ENCODE measurements at places on chromosomes 11 and 22. TPM values are rescaled to one million over a fixed set of nuclear protein-coding genes. Genes with fewer than 3 reads are reported as not detected.

HEPN1 gene
- not detected for total RNA-seq

POU2F3 gene
- 0.15 TPM for total RNA-seq

DNA sequence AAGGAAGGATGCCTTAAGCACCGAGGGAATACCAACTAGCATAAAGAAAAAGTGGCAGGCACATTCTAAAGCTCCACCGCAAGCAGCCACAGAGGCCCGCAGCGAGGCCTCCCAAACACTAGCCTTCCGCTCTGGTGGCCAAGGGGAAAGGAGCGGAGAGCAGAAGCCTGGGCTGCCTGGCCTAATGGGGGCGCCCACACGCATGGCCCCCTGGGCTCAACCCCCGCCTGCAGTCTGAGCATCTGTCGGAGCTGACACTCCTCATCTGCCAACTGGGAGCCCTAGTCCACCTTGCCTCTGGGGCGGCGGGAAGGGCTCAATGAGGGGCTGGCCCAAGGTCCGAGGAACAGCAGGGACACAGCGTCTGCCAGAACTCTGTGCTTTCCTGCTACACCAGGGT lies 50.1 kb upstream of the WNT11 start:
- H3K27me3 ChIP-seq: peaks cover 5% of the 10 kb centered on the region
- no peak overlapping the region for H3K4me3 ChIP-seq
- DNase-seq: no peak
- H3K36me3 ChIP-seq: no peaks in the 10 kb centered on the region

GRCh38 chr22:28329186-28330073 lies 350.2 kb downstream of the TTC28 start:
- no peaks in the 10 kb centered on the region for H3K36me3 ChIP-seq
- H3K4me3 ChIP-seq: no peak overlapping the region
- H3K27ac ChIP-seq: no peak overlapping the region
- no peaks in the 10 kb centered on the region for H3K4me1 ChIP-seq
- DNase-seq: no peak

E2F8 gene
- 18.4 TPM for total RNA-seq

DNA sequence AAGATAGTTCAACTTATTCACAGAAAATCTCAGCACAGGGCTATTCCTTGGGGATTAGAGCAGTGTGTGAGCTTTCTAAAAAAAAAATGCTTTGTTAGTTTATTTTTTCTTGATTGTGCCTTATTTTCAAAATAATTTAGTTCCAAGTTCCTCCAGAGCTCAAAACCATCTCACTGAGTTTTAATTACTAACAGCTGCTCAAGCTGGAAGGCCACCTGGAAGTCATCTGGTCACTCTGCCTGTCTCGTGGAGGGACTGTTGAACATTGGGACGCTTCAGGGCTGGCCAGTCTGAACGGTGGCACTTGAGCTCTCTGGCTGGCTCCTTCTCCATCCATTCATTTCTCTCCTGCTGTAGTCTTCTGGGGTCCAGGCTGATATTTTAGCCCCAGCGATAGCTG lies 4.0 kb downstream of the OR51E1 start:
- no peaks in the 10 kb centered on the region for H3K36me3 ChIP-seq
- H3K27me3 ChIP-seq: peaks cover 60% of the 10 kb centered on the region
- no peak overlapping the region for H3K27ac ChIP-seq
- DNase-seq: no peak
- H3K4me3 ChIP-seq: no peak overlapping the region

- no peak overlapping the region for H3K27ac ChIP-seq
- H3K4me1 ChIP-seq: no peaks in the 10 kb centered on the region
- H3K36me3 ChIP-seq: no peaks in the 10 kb centered on the region
- no peak overlapping the region for H3K4me3 ChIP-seq
Measured at GRCh38 chr22:47600281-47600680, 837.8 kb downstream of the TBC1D22A start.

KDELR3 gene
- 33.1 TPM for total RNA-seq

RASD2 gene
- 2.4 TPM for total RNA-seq

DNA sequence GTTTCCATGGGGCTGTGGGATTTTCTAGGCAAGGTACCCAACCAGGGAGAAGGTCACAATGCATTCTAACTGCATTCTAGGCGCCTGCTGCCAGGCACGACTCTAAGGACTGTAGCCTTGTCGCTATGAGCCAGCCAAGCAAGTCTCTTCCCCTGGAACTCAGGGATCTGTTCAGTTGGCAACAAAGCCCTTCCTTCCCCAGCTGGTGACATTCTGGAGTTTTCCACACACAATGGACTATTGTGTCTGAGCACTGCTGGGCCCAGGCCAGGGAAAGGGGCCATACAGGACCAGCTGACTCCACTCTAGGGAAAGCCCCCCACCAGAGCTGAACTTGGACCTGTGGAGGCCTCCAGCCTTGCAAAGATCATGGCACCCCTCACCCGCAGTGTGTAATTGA lies 116.8 kb downstream of the RRAS2 start:
- H3K4me1 ChIP-seq: no peaks in the 10 kb centered on the region
- H3K4me3 ChIP-seq: no peak overlapping the region
- no peaks in the 10 kb centered on the region for H3K36me3 ChIP-seq

GGT5 gene
- 0.57 TPM for total RNA-seq

DNA sequence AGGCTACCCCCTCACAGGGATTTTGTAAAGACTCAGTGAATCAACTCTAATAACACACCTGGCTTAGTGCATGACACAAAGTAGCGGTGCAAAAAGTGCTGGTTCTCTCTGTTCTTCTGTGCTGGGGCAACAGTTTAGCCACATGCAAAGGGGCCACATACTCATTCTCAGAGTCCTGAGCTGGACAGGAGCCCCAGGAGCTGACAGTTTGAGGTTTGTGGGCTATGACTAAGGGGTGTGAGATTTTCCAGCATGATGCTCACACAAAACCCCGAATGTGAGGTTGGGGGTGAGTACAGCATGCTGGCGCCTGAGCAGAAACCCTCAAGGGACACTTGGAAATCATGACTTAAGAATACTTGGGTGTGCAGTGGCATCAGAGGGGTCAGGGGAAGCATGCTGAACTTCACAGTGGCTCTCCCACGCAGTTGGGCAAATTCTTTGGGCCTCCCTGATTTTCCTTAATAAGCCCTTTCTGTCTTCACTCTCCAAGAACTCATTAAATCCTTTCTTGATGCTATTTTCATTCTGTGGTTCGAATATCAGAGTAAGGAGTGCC lies 31.0 kb downstream of the TMPRSS5 start:
- no peak overlapping the region for H3K27ac ChIP-seq
- no peaks in the 10 kb centered on the region for H3K36me3 ChIP-seq
- DNase-seq: no peak
- no peaks in the 10 kb centered on the region for H3K4me1 ChIP-seq
- H3K27me3 ChIP-seq: no peaks in the 10 kb centered on the region
- no peak overlapping the region for H3K4me3 ChIP-seq

RAPSN gene
- total RNA-seq: 0.57 TPM

DNA sequence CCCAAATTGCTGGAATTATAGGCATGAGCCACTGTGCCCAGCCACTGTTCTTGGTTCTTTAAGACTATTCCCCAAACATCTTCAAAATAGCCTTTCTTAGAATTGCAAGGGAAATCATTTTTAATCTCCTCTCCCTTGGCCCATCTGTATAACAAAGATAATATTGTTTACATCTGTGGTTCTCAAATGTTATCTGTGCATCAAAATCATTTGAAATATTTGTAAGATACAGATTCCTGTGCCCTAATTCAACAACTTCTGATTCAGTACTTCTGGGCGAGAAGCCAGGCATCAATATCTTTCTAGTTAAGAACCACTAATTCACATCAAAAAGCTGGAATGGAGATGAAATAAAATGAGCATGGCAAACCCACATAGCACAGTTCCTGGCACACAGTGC lies 83.0 kb downstream of the TMPRSS5 start:
- no peak overlapping the region for H3K4me3 ChIP-seq
- no peaks in the 10 kb centered on the region for H3K4me1 ChIP-seq
- no peaks in the 10 kb centered on the region for H3K27me3 ChIP-seq

ANO3 gene
- total RNA-seq: not detected

DNA sequence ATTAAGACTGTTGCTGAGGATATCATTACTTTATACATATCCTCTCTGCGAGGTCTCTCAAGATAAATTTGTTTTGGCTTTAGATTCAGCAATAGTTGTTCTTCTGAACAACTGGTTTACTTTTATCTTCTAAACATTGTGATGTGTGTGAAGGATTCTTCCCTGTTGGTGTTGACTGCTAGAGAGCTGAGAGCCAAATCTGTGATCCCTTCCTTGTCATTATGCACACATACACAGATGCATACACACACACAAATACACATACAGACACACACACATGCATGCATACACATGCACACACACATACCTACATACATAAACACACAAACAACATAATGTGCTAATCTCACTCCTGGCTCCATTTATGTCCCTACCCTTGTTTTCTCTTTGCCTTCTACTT lies 137.0 kb downstream of the SNX19 start:
- no peak for DNase-seq
- no peaks in the 10 kb centered on the region for H3K27me3 ChIP-seq
- H3K27ac ChIP-seq: no peak overlapping the region
- H3K4me1 ChIP-seq: no peaks in the 10 kb centered on the region
- no peak overlapping the region for H3K4me3 ChIP-seq
- no peaks in the 10 kb centered on the region for H3K36me3 ChIP-seq

PLXNB2 gene
- total RNA-seq: 236 TPM

DNA sequence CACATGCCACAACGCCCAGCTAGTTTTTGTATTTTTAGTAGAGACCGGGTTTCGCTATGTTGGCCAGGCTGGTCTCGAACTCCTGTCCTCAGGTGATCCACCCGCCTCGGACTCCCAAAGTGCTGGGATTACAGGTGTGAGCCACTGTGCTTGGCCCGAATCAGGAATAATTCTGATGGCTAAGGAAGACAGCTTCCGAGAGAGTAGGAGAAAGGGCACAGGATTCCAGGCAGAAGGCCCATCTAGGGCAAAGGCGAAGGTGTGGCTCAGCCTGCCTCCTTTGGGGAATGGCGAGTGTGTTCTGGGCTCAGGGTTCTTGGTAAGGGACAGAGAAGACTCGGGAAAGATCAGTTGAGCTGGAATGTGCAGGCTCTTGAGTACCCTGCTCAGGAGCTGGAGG lies 1.6 kb upstream of the SYCE3 start:
- no peaks in the 10 kb centered on the region for H3K27me3 ChIP-seq
- no peak overlapping the region for H3K27ac ChIP-seq
- H3K4me1 ChIP-seq: peaks cover 11% of the 10 kb centered on the region
- peaks cover under 1% of the 10 kb centered on the region for H3K36me3 ChIP-seq

- no peak for DNase-seq
- H3K4me3 ChIP-seq: no peak overlapping the region
- H3K27me3 ChIP-seq: no peaks in the 10 kb centered on the region
- no peak overlapping the region for H3K27ac ChIP-seq
- H3K4me1 ChIP-seq: peaks cover 34% of the 10 kb centered on the region
- no peaks in the 10 kb centered on the region for H3K36me3 ChIP-seq
Measured at GRCh38 chr22:49976439-49977175, 16.0 kb downstream of the PIM3 start.

FOLH1 gene
- not detected for total RNA-seq

- no peak for DNase-seq
- H3K27me3 ChIP-seq: no peaks in the 10 kb centered on the region
- no peak overlapping the region for H3K27ac ChIP-seq
- H3K4me1 ChIP-seq: no peaks in the 10 kb centered on the region
- H3K4me3 ChIP-seq: no peak overlapping the region
Measured at GRCh38 chr11:26937386-26937785, 56.5 kb upstream of the FIBIN start.

- no peaks in the 10 kb centered on the region for H3K36me3 ChIP-seq
- no peak overlapping the region for H3K4me3 ChIP-seq
- H3K27me3 ChIP-seq: no peaks in the 10 kb centered on the region
- H3K27ac ChIP-seq: no peak overlapping the region
- peaks cover 5% of the 10 kb centered on the region for H3K4me1 ChIP-seq
Measured at GRCh38 chr11:13663631-13664071, 4.8 kb upstream of the FAR1 start.

GRCh38 chr11:15059132-15059915 lies 14.1 kb upstream of the CALCB start:
- peaks cover 7% of the 10 kb centered on the region for H3K4me1 ChIP-seq
- DNase-seq: no peak
- no peaks in the 10 kb centered on the region for H3K27me3 ChIP-seq
- H3K27ac ChIP-seq: no peak overlapping the region
- H3K36me3 ChIP-seq: no peaks in the 10 kb centered on the region

DNA sequence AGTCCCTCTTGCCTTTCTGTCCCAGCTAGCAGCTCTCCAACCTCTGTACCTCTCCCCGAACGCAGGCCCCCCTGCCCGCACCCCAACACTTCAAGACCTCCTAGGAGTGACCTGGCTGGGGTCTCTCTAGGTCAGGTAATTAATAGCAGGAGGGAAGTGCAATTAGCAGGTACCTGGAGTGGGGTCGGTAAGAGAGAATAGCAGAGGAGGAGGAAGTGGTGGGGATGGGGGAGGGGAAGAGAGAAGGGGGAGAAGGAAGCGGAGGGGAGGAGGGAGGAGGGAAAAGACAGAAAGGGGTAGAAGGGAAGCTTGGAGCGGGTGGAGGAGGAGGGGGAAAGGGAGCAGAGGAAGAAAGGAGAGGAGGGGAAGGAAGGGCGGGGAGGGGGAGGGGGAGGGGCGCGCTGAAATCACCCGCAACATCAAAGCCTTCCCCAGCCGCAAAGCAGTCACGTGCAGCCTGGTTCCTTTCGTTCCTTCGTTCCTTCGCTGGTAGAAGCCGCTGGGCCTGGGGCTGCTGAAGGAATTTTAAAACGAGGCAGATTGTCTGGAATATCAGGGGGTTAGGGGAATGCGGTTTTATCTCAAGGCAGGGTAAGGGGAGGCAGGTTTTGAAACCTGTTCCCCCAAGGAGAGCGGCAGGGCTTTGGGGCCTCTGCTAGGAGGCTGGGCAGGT lies 29.3 kb upstream of the TCF20 start:
- no peaks in the 10 kb centered on the region for H3K36me3 ChIP-seq
- no peak overlapping the region for H3K4me3 ChIP-seq
- H3K4me1 ChIP-seq: peaks cover 30% of the 10 kb centered on the region
- no peak overlapping the region for H3K27ac ChIP-seq

GRCh38 chr11:28476049-28476448 lies 367.9 kb downstream of the METTL15 start:
- H3K27me3 ChIP-seq: no peaks in the 10 kb centered on the region
- no peaks in the 10 kb centered on the region for H3K36me3 ChIP-seq
- no peak overlapping the region for H3K4me3 ChIP-seq
- no peak for DNase-seq
- no peak overlapping the region for H3K27ac ChIP-seq

Measured in HCT116 (cell line).